ENCODE measurements at places on chromosomes 7 and 10.

DNA sequence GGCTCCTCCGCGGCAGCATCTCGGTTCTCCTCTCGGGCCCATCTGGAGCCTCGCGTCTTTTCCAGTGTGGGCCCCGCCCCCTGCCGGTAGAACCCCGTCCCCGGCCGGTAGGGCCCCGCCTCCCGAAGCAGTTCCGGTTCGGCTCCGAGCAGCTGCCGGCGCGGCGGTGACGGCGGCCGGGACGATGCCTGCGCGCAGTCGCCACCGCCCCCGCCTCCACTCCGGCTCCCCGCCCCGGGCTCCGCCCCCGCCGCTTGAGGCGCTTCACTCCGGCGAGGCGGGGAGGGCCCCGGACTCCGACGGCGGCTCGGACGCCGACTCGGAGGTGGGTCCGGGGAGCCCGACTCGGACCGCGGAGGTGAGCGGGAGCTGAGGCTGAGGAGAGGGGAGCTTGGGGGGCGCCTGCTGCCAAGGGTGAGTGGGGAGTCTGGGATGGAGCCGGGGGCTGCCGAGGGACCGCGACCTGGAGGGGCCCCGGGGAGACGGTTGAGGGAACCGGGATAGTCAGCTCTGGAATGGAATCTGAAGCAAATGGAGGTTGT, at the start of gene SAMD8:
SAMD8 (plus strand) TSS at position 292 of the 542 bp plus-strand sequence. CDS start 38,873 bp downstream, outside the sequence.
- DNase-seq = peak; percentile 91

DNA sequence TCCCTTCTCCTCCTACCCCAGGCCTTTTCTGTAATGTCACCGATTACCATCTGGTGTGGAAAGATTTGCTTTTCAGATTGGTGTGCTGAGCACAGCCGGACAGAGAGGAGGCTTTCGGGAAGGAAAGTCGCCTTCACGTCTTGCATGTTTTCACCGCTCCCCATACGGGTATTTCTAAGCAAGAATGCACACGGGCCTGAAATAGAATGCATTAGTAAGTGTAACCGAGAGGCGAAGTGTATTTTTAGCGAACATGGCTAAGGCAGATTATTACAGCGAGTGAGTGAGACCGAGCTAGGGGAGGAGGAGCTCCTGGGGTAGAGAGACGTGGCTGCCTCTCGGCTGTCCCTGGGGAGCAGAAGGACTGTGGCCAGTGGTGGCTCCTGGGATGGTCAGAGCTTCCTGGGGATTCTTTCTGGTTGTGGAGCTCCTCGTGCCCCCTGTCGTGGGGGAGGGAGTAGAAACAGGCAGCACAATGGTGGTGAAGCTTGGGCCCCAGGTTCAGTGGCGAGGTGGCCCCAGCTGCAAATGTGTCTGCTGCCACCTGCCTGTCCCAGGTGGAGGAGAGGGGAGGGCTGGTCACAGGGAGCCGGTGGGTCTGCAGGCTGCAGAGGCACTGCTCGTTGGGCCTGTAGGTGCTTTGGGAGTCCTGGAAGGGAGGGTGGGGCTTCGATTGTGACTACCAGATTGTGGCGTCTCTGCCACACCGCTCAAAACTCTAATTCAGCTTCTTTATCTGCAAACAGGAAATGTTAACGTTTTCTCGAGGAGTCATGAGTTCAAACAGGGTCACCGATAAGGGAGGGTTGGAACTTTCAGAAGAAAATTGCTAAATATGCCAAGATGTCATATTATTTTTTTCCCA, 135.8 kb downstream of the CAMK1D start:
- DNase-seq = no peak

- DNase-seq = no peak
These were observed 341.7 kb downstream of the REEP3 start for GRCh38 chr10:63862860-63863259.

- no peak for DNase-seq
These were observed 66.6 kb downstream of the HTR5A start for GRCh38 chr7:155136619-155137243.

DNA sequence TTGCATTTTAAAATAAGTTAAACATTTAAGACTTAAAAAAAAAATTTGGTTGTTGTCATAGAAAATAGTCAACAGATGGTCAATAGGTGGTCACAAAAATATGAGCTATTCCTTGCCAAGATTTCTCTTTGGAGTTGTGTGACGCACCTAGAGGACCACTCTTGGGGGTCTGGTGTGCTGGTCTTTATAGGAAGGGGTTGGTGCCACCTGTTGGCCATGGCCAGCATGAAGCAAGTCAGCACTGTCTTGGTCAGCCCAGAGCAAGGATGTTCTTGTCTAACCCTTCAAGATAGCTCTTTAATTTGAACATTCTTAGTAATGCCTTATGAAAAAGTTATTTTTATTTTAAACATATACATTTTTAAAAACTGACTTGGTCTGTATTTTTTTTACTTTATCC, 267.9 kb upstream of the CNTNAP2 start:
- DNase-seq = no peak

DNA sequence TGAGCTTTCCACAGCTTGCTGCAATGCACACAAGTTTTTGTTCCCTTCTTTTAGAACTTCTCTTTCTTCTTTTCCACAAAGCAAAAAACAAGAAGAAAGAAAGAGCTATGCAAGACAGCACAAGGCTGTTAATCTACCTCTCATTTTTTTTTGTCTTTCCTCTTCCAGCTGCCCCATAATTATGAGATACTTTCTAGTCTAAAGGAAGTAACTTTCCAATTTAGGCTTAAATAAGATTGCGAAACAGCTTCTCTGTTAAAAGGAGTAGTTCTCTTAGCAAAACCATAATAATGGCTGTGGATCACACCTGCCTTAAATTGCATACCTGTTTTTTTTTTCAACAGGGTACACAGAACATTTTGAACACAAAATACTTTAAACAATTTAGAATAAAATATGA, 56.0 kb downstream of the NDUFB2 start:
- DNase-seq = no peak

GRCh38 chr7:151341357-151342101, at the start of gene NUB1:
TSS of gene NUB1 (plus strand) at chr7:151341812. CDS start at chr7:151345350, 3,538 bp downstream.
- DNase-seq = peak; percentile 93

GRCh38 chr7:141646826-141647480, 55.0 kb downstream of the DENND11 start:
- no peak for DNase-seq

- no peak for DNase-seq
These were observed 20.2 kb upstream of the HPS1 start for GRCh38 chr10:98466861-98467505.

All from natural killer cell (primary cell).